Glomerular endothelial cell (primary cell): ENCODE measurements at places on chromosomes 5 and 9. TPM values are rescaled to one million over a fixed set of nuclear protein-coding genes. Genes with fewer than 3 reads are reported as not detected.

Gene TMEM174
- total RNA-seq = not detected in 2 replicates

Gene USP20
- total RNA-seq = 19.9 and 23.7 TPM in 2 replicates

DNA sequence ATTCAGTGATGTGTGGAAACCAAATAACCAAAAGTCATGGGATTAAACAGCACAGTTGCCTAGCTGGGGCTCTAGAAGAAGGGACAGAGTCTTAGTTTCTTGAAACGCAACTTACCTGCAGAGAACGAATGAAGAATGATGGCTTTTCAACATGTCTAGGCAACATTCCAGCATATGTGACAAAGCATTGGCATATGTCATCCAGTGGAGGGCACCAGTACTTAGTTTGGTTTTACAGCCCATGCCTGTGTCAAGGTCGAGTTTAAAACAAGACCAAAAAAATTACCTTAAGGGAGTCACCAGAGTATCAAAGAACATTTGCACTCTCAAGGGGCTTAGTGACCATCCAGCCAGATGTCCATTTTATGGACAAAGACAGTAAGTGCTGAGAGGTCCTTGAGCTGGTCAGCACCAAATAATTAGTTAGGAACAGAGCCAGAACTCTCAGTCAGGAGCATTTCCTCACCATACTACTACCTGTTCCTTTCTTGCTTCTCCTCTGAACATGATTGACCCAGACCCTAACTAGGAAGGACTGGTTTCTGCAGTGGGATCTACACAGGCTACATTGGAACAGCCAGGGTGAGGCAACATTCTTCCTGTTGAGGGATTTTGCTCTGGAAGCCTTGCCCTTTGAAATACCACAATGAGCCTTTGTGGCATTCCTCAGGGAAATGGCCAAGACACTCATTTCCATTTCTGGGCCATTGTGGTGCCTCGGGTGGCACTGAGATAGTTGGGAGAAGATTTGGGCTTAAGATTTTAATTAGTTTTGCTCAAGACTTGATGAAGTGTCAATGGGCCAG, 75.4 kb upstream of the ANKH start:
- DNase-seq = no peak

GRCh38 chr5:66966439-66966838, 230.2 kb downstream of the CD180 start:
- DNase-seq = no peak

- DNase-seq = no peak
These were observed 45.0 kb upstream of the SV2C start for GRCh38 chr5:76038212-76038611.

- DNase-seq = no peak
These were observed 159.2 kb upstream of the ALDH1B1 start for GRCh38 chr9:38233343-38233742.

DNA sequence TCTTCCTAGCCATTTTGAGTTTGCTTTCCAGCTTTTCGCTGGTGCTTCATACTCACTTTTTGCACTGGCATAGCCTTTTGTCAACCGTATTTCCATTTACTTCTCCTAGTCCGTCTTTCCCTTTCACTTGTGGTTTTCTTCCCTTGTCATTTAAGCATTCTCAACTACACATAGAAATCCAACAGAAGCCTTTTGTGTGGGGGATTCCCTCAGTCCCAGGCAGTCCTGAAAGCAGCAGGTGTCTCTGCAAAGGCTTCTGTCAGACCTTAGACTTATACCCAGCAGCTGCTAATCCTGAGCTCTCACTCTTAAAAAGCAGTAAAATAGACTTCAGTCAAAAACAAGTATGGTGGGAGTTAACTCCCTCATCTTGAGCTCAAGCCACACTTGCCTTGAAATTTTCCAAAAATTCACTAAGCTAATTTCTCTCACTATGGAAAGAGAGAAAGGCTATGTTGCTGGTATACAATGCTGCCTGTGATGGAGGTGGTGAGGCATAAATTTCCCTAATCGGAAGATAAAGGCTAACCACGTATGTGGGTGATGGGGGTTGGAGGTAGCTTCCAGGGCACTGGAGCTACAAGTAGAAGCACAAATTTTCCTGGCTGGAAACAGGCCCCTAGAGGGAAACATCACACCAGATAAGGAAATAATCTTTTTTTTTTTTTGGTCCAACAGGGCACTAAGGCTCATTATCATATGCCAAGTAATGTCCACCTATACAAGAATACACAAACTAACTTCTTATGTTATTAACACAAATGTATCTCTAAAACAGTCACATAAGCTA, 34.8 kb upstream of the IFNK start:
- no peak for DNase-seq

- no peak for DNase-seq
These were observed 178.3 kb downstream of the AP3B1 start for GRCh38 chr5:78116167-78116566.

DNA sequence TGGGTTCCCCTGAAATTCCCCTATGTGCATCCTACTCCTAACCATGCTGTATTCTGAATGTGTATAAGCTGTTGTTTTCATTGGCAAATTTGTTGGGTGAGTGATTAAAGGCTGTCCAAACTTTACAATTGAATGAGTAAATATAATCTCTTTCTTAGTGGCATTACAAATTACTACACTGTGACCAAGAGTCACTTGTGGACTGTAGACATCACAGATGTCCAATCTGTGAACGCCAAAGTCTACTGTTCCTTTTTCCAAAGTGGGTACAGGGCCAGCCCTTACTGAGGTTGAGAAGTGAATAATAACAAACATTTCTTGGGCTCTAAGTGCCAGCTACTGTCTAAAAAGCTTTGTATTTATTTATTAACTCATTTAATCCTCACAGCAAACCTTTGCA, 29.7 kb downstream of the MTMR12 start:
- no peak for DNase-seq

Gene CNTFR
- total RNA-seq = not detected in 2 replicates

Gene LHX3
- total RNA-seq = not detected in 2 replicates

Gene FYB1
- total RNA-seq = not detected in 2 replicates

Gene IFNK
- total RNA-seq = not detected in 2 replicates

DNA sequence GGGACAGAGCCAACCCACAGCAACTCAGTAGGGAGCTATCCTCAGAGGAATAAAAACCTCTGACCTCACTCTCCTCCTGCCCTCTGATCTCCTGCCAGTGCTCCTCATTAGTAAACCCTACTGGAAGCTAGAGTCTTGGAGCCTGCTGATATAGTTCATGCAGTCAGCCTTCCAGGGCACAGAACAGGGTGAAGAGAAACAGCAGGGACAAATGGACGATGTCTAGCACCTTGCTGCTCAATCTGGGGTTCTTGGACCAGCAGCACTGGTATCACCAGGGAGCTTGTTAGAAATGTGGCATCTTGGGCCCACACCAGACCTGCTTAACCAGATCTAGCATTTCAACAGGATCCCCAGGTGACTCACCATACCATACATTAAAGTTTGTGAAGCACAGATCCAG, 5.5 kb upstream of the GALNT12 start:
- no peak for DNase-seq

DNA sequence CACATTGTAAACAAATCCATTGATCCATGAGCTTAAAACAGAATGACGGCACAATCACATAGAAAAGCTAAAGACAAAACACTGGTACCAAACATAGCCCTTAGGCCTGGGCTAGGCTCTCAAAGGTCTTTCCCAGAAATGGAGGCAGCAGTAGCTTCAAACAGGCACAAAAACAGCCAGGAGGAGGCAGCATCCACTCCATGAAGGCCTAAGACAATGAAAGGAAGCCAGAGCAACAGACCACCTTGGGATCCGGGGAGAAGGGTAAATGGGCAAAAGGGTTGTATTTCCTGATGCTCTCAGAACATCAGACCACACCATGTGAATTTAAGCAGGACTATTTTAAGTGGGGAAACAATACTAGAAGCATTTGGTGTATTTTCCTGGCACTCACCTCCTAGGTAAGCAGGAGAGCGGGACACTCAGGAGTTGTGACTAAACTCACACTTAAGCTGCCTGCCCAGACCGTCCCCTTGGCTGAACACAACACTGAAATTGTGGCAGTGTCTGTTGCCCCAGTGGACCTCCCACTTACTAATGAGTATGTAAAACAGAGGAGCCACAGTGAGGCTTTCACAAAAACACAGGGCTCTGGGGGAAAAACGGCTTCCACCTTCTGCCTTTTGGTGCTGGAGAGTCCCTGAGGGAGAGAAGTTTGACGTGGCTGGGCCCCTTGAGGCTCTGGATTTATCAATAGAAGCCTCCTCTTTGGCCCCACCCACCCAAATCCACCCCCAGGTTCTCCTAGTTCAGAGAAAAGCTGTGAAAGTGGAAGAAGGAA, 11.9 kb downstream of the GNPDA1 start:
- no peak for DNase-seq

Gene TSSK1B
- total RNA-seq = not detected in 2 replicates

GRCh38 chr5:154967421-154968024, 26.6 kb downstream of the MRPL22 start:
- no peak for DNase-seq

GRCh38 chr5:177089127-177089526, 2.4 kb downstream of the FGFR4 start:
- no peak for DNase-seq

- no peak for DNase-seq
These were observed 297.4 kb downstream of the TENT4A start for GRCh38 chr5:7010591-7010990.

GRCh38 chr9:8643464-8643863, 843.9 kb upstream of the DMAC1 start:
- no peak for DNase-seq

Gene LTC4S
- total RNA-seq = not detected in 2 replicates

DNA sequence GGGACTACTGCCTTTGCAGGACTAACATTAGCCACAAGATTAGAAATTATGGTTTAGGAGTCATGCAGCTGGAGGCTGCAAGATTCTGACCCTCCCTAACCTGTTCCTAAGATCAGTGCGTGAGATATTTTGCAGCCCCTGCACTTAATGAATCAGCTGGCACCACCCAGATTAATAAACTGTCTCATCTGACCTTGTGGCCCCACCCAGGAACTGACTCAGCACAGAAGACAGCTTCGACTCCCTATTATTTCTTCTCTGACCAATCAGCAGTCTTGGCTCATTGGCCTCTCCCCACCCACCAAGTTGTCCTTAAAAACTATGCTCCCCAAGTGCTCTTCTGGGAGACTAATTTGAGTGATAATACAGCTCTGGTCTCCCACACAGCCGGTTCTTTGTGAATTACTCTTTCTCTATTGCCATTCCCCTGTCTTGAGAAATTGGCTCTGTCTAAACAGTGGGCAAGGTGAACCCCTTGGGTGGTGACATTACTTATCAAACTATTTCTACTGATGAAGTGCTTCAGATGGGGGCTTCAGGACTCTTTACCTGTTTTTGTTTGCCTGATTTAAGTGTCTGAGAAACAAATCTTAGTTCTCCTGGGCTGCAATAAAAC, 17.0 kb downstream of the CTSL start:
- DNase-seq = no peak
